GM04504 (cell line): ENCODE measurements at places on chromosomes 3 and 15.

GRCh38 chr15:88288206-88288605 lies 31.7 kb upstream of the NTRK3 start:
- DNase-seq: no peak

GRCh38 chr3:49902511-49903345 lies 945 bp downstream of the MST1R start:
- DNase-seq: no peak

DNA sequence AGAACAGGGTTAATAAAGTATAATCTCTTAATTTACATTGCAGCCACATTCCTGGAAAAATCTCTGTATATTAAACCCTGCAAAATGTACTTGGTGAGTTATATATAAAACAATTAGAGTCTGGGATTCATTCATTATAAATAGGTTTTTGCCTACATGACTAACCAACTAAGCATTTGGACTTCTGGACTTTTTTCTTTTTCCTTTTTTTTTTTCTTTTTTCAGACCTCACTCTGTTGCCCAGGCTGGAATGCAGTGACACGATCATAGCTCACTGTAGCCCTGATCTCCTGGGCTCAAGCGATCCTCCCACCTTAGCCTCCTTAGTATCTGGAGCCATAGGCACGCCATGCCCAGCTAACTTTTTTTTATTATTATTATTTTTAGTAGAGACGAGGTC lies 4.5 kb downstream of the DNAJC13 start:
- DNase-seq: no peak

- peak; percentile 28 for DNase-seq
Observed at GRCh38 chr3:136250903-136251460, 842 bp downstream of the PCCB start.

GRCh38 chr3:64892671-64893309 lies 205.0 kb upstream of the ADAMTS9 start:
- no peak for DNase-seq

GRCh38 chr15:45376300-45376928 lies 1.9 kb downstream of the GATM start:
- DNase-seq: no peak

DNA sequence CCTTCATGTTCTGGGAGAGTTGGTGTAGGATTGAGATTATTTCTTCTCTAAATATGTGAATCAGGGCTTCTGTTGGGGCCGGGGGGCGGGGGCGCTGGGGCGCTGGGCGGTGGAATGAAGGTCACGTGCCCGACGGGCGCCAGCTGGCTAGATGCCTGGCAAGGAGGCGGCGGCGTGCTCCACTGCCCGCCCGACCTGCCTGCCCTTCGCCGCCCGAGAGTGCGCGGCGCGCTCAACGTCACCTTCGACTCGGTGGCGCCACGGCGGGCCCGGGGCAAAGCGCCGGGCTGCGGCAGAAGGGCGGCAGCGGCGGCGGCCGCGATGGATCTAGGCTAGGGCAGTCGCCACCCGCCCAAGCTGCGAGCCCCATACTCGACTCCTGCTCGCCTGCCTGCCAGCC lies 47.0 kb upstream of the LHFPL4 start:
- no peak for DNase-seq

- no peak for DNase-seq
Observed at GRCh38 chr3:84836961-84837360, 121.8 kb upstream of the CADM2 start.

GRCh38 chr3:180362081-180362480 lies 239.9 kb upstream of the TTC14 start:
- DNase-seq: no peak

DNA sequence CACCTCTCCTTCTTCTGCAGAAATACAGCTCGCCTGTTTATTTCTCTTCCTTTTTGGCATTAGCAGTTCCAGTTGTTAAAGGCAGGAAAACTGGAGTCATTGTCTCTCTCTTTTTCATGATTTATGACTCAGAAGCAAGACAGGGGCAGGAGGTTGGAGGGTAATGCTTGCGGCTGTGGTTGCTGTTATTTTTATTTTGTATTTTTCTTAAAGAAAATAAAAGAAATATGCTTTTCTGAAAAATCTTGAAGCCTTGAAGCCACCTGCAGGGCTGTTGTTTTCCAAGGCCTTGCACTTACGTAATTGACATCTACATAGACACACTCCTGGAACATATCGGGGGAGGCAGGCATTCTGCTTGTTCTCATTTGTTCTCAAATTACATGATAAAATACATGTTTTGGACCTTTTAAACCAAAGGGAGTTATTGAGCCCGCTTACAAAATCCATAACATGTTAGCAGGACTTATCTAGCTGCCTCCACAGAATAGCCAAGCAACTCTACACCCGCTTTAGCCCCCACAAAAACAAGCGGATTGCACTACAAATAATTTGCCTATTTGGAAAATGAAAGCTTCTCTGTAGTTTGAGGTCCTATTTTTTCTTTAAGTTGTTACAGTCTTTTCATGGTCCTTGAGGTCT lies 1004.6 kb upstream of the NR2F2 start:
- DNase-seq: no peak

DNA sequence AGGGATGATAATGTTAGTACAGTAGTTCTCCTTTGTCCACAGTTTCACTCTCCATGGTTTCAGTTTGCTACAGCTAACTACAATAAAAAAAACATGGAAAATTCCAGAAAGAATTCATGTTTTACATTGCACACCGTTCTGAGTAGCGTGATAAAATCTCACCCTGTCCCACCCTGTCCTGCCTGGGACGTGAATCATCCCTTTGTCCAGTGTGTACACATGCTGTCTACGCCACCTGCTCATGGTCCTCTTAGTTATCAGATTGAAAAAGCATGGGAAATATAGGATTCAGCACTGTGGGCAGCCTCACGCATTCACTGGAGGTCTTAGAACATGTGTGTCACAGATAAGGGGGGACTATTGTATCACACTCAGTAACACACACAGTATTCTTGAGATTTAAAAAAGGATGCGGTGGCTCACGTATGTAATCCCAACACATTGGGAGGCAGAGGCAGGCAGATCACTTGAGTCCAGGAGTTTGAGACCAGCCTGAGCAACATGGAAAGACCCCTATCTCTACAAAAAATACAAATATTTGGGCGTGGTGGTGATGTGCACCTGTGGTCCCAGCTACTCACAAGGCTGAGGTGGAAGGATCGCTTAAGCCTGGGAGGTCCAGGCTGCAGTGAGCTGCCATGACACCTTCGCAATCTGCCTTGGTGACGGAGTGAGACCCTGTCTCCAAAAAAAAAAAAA lies 8.7 kb upstream of the FLNB start:
- no peak for DNase-seq

DNA sequence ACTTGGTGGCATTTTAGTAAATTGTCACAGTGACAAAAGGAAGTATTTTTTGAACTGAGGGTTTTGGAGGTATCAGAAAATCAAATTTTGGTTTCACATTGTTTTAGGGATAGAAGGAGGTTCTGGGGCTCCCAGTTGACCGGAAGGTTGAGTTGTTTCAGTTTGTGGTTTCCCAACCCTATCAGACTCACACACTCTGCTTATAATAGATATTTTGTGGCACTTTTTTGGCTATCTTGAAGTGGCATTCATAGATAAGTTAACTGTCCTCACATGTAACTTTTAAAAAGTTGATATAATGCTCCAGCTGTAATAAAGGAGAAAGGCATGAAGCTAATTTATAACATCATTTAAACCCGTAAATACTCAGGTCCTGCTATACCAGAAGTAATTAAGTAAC lies 12.8 kb downstream of the ARMC8 start:
- no peak for DNase-seq

DNA sequence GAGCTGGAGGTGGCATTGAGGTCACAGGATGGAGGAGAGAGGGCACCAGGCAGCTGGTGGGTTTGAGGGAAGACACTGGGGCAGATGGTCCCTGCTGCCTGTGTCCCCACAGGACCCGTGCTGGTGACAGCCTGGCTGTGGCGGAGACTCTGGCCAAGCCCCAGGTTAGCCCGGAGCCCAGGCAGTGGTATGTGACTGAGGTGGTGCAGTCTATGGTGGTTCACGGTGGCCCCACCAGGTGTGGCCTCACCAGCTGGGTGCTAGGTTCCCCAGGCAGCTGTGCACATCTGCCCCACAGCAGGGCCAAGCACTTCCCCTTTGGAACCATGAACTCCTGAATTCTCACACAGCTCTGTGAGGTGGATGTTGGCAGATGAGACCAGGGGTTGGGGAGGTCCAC lies 15.4 kb downstream of the PLXNA1 start:
- no peak for DNase-seq

DNA sequence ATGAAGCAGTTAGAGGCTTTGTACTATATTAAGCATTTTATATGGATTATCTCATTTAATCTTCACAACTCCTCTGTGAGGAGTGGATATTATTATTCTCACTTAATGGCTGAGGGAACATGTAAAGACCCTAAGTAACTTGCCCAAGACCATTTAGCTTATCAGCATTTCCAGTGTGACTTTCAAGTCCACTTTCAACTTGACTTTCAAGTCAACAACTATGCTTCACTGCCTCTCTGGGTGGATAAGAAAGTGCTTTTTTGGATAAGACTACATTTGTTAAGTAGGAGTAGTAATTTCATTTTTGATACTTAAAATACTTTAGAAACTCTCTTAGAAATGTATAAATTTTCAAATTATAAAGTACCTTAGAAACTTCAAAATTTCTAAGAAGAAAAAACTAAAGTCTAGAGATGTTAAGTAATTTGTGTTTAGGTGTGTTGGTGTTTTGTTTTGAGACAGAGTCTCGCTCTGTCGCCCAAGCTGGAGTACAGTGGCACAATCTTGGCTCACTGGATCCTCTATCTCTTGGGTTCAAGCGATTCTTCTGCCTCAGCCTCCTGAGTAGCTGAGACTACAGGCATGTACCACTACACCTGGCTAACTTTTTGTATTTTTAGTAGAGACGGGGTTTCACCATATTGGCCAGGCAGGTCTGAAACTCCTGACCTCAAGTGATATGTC lies 71.8 kb downstream of the MINDY2 start:
- DNase-seq: no peak

DNA sequence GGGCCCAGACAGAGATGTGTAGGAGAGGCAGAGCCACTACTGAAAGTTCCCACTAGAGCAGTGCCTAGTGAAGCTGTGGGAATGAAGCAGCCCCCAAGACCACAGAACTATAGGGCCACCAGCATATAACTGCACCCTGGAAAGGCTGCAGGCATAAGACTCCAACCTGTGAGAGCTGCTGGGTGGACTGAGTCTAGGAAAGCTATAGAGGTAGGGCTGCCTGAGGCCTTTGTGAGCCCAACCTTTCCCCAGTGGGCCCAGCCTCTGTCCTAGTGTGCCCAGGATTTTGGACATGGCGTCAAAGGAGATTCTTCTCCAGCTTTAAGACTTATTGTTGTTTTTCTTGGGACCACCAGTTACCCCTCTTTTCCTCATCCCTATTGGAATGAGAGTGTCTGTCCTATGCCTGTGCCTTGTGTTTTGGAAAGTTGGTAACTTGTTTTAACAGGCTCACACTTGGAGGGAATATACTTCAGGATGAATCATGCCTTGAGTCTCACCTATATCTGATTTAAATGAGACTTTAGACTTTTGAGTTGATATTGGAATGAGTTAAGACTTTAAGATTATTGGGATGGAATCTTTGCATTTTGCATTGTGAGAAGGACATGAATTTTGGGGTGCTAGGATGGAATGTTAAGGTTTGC lies 28.1 kb downstream of the SLMAP start:
- no peak for DNase-seq

- DNase-seq: peak; percentile 7
Observed at GRCh38 chr15:50624616-50625168, 61.9 kb downstream of the TRPM7 start.

GRCh38 chr3:8597219-8597853 lies 47.3 kb downstream of the SSUH2 start:
- no peak for DNase-seq

DNA sequence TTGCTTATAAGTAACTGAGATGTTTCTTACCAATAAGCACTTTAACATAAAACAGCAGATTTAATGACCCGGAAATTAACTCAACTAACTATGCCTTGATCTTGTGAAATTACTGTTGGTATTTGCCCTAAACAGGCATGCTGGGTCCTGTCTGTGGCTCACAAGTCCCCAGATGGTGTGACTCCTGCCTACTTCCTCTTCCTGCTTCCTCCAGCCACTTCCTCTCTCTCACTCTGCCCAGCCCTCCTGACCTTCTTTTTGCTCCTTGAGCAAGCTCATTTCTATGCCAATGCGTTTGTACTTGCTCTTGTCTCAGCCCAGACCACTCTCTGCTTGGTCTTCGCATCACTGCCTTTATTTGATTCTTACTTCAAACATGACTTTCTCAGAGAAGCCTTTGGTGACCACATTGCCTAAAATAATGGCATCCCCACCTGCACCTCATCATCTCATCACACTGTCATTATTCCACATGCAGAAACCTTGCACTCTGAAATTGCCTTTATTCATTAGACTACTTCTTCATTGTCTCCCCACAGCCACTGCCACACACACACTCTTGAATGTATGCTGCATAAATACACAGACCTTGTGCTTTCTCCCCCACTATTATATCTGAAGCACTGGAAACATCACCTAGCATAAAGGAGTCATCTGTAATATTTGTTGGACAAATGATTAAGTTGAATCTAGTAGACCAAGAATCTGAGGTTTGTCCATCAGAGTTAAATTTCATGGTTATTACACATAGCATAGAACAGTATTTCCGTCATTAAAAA lies 256.3 kb upstream of the SEMA6D start:
- no peak for DNase-seq

DNA sequence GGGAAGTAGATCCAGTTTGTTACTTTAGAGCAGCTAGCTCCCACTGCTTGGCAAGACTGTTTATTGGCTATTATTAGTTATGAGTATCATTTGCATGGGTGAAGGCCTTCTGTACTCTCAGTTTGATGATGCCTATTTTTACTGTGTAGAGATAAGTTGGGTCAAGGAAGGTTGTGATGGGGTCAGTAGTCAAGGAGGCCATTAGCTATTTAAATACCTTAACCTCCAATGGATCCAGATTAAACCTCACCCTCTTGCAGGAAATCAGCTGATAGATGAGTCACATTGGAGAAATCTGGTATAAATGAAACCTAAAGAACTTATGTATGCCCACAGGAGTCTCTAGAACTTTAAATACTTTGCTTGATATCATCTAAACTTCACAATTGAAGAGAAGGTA lies 45.0 kb downstream of the THBS1 start:
- no peak for DNase-seq

DNA sequence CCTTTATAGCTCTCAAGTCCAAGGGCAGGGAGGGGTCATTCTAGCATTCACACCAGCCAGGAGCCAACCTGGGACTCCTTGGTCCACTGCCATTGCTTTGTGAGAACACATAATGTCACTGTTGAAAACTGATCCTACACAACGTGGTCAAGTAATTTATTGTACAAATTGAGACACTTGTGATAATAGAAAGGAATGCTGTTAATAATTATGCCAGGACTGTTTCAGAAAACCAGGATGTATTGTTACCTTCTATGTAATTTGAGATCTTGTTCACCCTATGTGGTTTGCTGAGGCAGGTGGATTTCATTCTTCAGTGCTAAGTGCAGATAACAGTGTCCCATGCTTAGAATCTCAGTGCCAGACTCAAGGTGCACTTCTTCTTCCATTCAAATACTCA lies 33.3 kb downstream of the TMCO5A start:
- DNase-seq: no peak
